ENCODE measurements at places on chromosomes 6 and 20.

GRCh38 chr6:31478186-31478950, 19.6 kb upstream of the MICB start:
- no peak for DNase-seq

DNA sequence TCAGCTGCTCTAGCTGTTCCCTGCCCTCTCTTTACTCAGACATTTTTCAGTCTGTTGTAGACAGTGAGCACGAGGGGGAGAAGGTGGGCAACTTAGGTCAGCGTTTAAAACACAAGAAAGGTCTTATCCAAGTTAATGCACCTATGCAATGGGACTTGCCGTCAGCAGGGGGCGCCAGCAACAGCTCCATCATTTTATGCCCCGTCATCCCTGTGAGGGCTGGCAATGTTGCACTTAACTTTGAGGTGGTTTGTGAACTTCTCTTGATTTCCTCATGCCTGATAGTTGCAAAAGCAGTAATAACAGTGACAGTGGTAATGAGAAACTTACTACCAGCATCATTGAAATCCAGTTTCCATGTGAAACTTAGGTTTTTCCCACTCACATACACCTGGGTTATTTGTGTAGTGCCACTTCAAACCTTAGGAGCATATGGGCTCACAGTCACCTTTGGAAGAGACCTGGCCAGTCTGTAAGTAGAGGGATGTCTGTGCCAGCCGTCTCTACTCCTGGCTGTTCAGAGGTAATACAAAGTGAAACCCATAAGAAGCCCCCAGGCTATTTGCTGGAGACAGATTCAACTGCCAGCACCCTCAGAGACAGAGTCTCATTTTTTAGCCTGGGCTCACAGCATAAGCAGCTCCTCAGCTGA, 44.9 kb upstream of the ID1 start:
- DNase-seq: peak; percentile 41

GRCh38 chr6:137808191-137808590, 58.9 kb upstream of the TNFAIP3 start:
- DNase-seq: no peak

DNA sequence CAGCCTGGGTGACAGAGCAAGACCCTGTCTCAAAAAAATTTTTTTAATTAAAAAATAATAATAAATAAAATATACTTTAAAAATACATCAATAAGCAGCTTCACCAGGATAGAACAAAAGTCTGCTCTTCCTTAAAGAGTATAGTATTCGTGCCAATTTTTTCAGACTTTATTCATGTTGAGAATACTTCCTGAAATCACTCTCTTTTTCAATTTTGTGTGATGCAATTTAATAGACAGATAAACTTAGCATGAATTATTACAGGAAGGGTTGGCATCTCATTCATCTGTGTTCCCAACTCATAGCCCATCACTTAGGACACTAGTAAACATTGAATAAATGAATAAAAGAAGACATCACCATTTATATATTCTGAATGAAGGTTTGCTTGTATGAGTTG, 52.4 kb downstream of the IPCEF1 start:
- DNase-seq: no peak

- no peak for DNase-seq
Measured at GRCh38 chr6:131838051-131838450, 30.2 kb downstream of the ENPP1 start.

DNA sequence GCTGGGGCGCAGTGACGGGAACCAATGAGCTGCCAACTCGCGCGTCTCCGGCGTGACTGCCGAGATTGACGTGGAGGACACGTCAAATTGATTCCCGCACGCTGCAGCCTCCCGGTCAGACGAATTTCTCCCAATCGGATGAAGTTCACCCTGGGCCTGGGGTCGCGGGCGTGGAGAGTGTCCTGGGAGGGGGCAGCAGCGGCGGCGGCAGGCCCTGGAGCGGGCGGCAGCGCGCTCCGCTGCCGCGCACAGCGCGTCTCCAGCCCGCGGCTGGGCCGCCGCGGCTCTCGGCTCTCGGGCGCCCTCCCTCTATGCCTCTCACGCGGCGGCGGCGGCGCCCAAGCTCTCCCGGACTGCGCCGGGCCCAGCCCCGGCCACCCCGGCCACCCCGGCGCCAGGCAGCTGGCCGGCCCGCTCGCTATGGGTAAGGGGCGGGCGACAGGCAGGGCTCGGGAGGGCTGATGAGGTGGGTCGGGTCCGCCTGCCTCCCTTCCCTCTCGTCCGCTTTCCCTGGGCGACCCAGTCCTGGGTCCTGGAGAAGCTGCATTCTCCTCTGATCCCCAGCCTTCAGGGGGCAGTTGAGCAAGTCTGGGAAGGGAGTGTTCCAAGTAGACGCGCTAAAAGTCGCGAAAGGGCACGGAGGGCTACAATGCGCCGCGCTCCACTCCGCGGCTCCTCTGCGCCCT, at the start of gene PAX1:
Gene PAX1, plus strand, starts transcription at position 90 of the 686 bp plus-strand sequence. Its CDS starts 49 bp downstream, at position 139.
- no peak for DNase-seq

DNA sequence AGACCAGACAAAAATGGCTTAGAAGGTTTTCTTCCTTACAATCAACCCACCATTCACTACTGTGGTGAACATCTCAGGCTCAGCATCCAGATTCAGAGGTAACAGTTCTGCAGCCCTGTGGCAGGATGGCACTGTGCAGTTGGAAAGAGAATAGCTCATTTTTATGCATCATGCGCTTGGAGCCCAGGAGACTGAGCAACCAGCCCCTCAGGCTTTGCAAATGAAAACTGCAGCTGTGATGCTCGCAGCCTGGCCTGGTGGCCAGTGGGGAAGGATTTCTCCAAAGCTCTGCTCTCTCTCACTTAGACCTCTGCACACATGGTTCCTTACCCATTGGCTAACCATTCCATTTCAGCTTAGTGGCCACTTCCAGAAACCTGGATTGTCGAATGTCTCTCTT, 45.8 kb downstream of the GABRR2 start:
- DNase-seq: no peak

- no peak for DNase-seq
Measured at GRCh38 chr6:152329638-152330448, 307.3 kb downstream of the SYNE1 start.

Data from T-helper 22 cell (primary cell).